ENCODE measurements at places on chromosomes 12 and 14. TPM values are rescaled to one million over a fixed set of nuclear protein-coding genes. Genes with fewer than 3 reads are reported as not detected.

DNA sequence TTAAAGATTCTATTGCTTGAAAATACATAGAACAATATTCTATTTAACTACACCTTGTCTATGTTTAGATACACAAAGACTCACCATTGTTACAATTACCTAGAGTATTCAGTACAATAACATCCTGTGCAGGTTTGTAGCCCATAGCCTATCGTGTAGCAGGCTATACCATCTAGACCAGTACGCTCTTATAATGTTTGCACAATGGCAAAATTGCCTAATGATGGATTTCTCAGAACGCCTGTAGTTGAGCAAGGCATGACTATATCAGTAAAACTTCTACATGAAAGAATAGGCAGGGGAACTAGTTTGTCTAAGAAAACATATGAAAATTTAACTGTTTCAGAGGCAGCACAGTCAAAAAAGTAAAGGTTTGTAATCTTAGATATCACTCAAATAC, 375.9 kb downstream of the DAD1 start:
- no peak overlapping the region for H3K27ac ChIP-seq
- H3K36me3 ChIP-seq = no peaks in the 10 kb centered on the region
- peak; percentile 32 for DNase-seq
- H3K4me3 ChIP-seq = no peak overlapping the region

GRCh38 chr12:97560350-97560749, 97.7 kb downstream of the RMST start:
- peaks cover 33% of the 10 kb centered on the region for H3K4me1 ChIP-seq
- no peaks in the 10 kb centered on the region for H3K36me3 ChIP-seq
- no peaks in the 10 kb centered on the region for H3K27me3 ChIP-seq
- no peak for DNase-seq

TOMM20L gene
- total RNA-seq = not detected

DNA sequence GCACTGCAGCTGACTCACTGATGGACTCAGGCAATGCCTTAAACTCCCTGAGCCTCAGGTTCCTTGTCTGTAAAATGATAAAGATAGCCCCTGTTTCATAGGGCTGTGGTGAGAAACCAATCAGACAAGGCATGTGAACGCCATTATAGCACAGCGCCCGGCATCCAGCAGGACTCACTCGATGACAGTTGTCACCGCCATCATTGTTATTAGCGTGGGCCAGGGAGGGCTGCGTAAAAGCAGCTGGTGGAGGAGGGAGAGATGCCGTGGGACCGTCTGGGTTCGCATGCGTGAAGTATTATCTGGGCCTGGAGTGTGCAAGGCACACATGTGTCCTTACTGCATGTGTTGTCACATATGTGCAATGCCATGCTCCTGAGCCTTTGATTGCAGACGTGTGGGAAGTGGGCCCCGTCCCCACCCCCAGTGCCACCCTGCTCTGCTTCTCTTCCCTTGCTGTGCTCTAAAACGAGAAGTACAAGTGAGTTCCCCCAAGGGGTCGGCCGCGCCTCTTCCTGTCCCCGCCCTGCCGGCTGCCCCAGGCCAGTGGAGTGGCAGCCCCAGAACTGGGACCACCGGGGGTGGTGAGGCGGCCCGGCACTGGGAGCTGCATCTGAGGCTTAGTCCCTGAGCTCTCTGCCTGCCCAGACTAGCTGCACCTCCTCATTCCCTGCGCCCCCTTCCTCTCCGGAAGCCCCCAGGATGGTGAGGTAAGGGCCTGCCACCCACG, at the start of gene PTPN6:
Gene PTPN6, plus strand, starts transcription at position 546 of the 730 bp plus-strand sequence. Its CDS starts 157 bp downstream, at position 703.
- H3K4me3 ChIP-seq = no peak within 1 kb of the TSS
- no peaks in the 10 kb centered on the region for H3K36me3 ChIP-seq
- no peak within 1 kb of the TSS for H3K27ac ChIP-seq
- no peaks in the 10 kb centered on the region for H3K27me3 ChIP-seq

DNA sequence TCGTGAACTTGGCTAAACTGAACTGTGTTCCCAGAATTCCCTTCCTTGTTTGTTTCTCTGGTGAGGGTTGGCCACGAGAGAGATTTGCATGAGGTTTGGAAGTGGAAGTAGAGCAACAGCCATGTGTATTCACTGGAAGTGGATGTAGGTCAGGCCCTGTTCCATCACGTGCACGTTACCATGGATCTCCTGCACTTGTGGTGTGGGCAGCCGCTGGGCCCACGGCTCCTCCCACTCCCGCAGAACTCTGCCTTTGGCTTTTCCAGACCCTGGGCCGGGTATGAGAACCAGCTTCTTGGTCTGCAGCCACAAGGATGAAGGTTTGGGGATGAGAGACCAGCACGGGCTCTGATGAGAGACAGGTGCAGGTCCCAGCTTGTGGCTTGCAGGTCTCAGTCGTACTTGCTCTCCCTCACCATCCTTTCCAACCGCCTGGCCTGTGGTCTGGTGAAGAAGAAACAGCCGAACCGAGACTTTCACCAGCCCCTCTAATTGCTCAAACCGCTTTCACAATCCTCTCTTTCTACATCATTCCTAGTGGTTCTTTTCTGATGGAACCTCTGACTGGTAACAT, 94.9 kb downstream of the DUSP16 start:
- no peaks in the 10 kb centered on the region for H3K36me3 ChIP-seq
- H3K4me1 ChIP-seq = peaks cover 22% of the 10 kb centered on the region
- DNase-seq = no peak
- no peak overlapping the region for H3K4me3 ChIP-seq

All from PC-3 (cell line).